Naive thymus-derived CD8-positive, alpha-beta T cell (primary cell): ENCODE measurements at places on chromosomes 1 and 21. TPM values are rescaled to one million over a fixed set of nuclear protein-coding genes. Genes with fewer than 3 reads are reported as not detected.

CYP4Z1 gene
- not detected for polyA plus RNA-seq

LCE1A gene
- not detected for polyA plus RNA-seq

HCRTR1 gene
- polyA plus RNA-seq = not detected

CHD5 gene
- polyA plus RNA-seq = not detected

RAB25 gene
- 2.0 TPM for polyA plus RNA-seq

RGS4 gene
- polyA plus RNA-seq = not detected

ADCY10 gene
- polyA plus RNA-seq = not detected

HTR1D gene
- polyA plus RNA-seq = not detected

DMRTA2 gene
- not detected for polyA plus RNA-seq

MAP1LC3C gene
- polyA plus RNA-seq = not detected

GCSAML gene
- not detected for polyA plus RNA-seq

TNNI3K gene
- 0.43 TPM for polyA plus RNA-seq

C2CD4D gene
- 0.65 TPM for polyA plus RNA-seq

MCOLN2 gene
- polyA plus RNA-seq = 1.1 TPM

KCNE2 gene
- 0.67 TPM for polyA plus RNA-seq

BCL2L15 gene
- not detected for polyA plus RNA-seq

SETDB1 gene
- 10.1 TPM for polyA plus RNA-seq

ZNF692 gene
- 9.3 TPM for polyA plus RNA-seq

GJB4 gene
- not detected for polyA plus RNA-seq

MYBPH gene
- polyA plus RNA-seq = not detected

TNFAIP8L2 gene
- polyA plus RNA-seq = 11.7 TPM

SPRR5 gene
- not detected for polyA plus RNA-seq

LRRC39 gene
- not detected for polyA plus RNA-seq

OR2L8 gene
- polyA plus RNA-seq = 0.43 TPM

CCT8 gene
- 182 TPM for polyA plus RNA-seq

SPATA17 gene
- polyA plus RNA-seq = not detected

SPRR2B gene
- not detected for polyA plus RNA-seq
